ENCODE measurements at places on chromosomes 2 and 18.

DNA sequence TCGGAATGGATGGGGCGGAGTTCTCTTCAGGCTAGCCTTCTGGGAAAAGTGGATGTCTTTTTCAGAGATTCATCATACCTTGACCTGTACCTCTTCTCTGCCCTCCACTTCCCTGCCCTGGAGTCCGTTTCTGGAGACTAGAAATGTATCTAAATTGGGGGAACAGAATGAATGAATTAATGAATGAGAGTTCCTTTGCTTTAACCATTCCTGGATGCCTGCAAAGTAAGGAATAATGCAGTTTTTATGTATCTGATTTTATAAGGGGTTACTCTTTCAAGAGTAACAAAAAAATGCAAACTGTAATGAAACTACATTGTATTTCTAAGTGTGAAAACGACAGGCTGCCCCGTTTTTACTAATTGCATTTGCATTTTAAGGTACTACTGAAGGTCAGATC, 2.0 kb downstream of the SOWAHC start:
- no peak for DNase-seq

DNA sequence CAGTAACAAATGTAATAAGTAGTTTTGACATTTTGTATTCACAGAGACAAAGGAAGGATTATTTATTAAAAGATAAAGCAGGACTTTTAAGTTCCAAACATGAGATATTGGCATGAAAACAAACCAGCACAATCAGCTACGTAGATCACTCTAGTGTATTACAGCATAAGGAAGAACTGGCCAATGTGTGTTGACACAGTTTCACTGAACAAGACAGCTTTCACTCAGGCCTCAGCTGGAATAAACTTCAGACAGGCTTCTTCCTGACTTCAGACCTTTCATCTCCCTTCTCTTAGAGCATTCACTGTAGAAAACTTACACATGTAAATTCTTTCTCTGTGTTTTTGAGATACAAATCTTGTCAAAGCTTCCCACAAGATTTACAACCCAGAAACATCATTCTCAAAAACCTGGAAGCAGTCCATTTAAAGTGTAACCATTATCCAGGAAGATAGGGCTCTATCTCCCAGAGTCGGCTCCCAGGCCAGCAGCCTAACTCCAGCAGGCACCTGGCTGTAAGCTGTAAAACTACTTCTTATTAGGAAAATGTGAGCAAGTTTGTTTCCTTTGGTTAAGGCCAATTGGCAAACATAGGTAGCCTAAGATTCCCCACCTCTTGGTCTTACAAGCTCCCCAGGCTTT, 768.3 kb upstream of the CDH7 start:
- DNase-seq: no peak

- DNase-seq: no peak
Measured at GRCh38 chr2:60546756-60547420, 6.6 kb downstream of the BCL11A start.

DNA sequence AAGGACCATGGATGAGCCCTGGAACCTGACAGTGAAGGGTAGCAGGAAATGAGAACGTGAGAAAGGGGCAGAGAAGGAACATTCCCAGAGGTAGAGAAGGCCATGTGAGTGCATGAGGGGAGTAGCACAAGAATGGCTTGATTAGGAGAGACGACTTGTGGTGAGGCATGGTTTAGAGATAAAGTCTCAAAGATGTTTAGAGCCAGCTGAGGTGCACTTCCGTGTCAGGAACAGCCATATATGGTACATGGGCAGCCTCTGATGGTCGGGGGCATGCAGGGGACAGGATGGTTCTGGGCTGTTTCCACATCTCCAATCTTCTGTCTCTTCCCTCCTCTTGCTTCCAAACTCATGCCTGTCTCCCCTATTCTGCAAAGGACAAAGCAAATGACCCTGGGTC, 28.8 kb upstream of the EFEMP1 start:
- no peak for DNase-seq

DNA sequence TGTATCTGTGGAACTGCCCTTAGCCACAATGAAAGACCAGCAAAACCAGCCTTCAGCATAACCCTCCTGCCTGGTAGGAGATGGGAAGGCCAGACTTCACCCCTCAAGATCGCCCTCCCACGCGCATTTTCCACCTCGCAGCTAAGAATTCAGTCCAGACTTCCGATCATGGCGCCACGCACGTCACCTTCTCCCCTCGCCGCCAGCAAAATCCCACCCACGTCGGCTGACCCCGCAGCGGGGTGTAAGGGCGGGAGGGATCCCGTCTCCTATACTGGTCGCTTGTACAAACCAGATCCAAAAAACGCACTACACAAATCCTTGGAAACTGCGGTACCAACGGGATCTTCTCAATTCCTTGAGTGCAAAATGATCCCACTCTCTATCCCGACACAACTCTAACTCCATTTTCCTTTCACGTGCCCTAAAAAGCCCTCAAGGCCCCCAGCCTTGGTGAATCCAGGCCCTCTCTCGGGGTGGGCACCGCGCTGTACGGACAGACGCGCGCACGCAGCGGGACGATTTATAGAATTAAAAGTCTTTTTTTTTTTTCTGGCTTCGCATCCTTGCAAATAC, 1.0 kb upstream of the BMPR2 start:
- DNase-seq: no peak

- DNase-seq: no peak
Measured at GRCh38 chr2:241861264-241861663, 2.6 kb upstream of the PDCD1 start.

- DNase-seq: no peak
Measured at GRCh38 chr2:217107480-217107879, 247.6 kb upstream of the TNP1 start.

DNA sequence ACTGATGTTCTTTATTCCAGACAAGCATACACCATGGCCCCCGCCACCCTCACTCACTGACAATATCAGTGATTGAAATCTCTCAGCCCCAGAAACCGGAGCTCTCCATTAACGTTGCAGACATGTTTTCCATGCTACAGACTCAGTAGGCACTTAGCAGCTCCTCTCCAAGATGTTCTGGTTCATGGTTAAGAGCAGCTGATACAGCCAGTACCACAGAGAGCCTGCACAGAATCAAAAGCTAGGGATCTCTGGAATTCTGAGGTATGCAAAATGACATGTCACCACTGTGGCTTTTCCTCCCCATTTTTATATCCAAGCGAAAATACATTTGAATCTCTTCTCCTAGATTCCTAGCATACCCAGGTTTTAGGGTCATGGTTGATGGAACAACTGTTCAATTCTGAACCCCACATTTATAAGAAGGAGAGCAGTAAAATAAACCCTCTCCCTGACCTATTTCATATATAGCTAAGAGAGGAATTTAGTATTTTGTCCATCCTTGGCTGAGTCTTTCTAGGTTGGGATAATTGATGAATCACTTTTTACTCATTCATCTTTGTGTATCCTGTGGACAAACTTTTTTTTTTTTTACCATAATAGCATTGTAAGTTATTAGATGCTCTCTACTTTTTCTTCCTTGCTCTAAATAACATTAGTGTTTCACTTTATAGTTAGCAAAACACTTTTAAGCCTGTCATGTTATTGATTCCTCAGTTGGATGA, 488.4 kb upstream of the PIK3C3 start:
- no peak for DNase-seq

DNA sequence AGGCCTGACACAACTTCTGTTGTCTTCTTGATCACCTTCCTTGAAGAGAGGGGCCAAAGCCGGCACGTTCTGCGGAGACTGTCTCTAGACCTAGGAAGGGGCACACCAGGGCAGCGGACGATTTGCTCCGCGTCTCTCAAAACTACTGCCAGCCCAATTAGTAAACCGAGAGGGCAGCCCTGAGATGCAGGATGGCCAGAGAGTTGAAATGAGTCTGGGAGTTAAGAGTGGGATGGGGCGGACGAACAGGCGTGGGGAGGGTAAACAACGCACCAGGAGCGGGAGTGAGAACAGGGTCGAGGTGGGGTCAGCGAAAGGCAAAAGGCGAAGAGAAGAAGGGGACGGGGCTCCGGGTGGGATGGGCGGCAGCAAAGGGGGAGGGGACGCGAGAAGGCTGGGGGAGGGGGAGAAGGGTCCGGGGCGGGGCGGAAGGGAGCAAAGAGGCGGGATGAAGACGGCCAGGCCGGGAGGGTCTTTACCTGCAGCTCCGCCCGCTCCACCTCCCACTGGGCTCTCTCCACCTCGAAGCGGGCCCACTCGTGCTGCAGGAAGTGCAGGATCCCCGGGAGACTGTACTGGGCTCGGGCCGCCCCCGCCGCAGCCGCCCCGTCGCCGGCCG, 476 bp downstream of the STRN start:
- peak; percentile 5 for DNase-seq

DNA sequence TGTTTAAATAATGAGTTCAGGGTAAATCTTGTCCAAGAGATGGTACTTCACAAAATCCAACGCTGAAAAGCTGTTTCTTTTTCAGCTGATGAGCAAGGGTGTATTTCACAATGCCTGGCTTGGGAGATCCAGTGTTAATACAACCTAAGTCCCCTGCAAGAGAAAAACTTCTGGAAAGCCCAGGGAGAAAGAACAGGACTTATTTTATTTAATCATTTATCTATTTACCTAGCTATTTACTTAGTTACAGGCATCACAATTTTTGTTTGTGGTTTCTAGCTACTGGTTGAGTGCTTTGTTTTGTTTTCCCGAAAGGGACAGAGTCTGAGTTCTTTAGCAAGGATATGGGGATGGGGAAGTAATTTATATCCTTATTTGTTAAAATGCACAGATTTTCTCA, 598.2 kb upstream of the SYT4 start:
- no peak for DNase-seq

DNA sequence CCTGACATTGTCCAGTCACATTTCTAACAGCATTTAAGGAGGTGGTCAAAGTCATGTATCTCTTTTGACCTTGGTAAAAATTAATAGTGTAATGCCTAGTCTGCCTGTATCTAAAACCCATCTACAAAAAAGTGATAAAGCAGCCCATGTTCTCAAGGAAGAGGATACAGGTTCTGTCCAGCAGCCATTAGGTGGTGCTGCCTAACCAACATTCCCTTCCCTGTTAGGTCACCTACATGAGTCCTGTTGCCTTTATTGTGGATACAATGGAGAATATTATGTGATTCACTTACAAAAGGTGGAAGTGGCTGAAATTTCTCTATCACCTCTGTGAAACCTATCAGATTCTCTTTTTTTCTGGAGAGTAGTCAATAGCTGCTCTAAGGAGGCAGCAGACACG, 52.5 kb downstream of the AQP4 start:
- no peak for DNase-seq

Data from stimulated activated CD8-positive, alpha-beta memory T cell treated with anti-CD3 and anti-CD28 coated beads, Interleukin-15, amount 100 ng/mL, for 4 hours (primary cell).